ENCODE measurements at places on chromosomes 13 and 19. TPM values are rescaled to one million over a fixed set of nuclear protein-coding genes. Genes with fewer than 3 reads are reported as not detected.

The CYP4F2 gene
- not detected for polyA plus RNA-seq

The DCLK1 gene
- 83.3 TPM for polyA plus RNA-seq

The THSD8 gene
- 3.4 TPM for polyA plus RNA-seq

The C1QTNF9B gene
- 1.0 TPM for polyA plus RNA-seq

The KIR3DL1 gene
- polyA plus RNA-seq: not detected

The ONECUT3 gene
- polyA plus RNA-seq: not detected

The GPR42 gene
- polyA plus RNA-seq: not detected

The GSX1 gene
- polyA plus RNA-seq: not detected

The PTGER1 gene
- polyA plus RNA-seq: not detected

The TSKS gene
- 0.63 TPM for polyA plus RNA-seq

All from muscle of back (tissue), 13 donors.